Astrocyte of the cerebellum (primary cell): ENCODE measurements at places on chromosomes 12 and 14.

DNA sequence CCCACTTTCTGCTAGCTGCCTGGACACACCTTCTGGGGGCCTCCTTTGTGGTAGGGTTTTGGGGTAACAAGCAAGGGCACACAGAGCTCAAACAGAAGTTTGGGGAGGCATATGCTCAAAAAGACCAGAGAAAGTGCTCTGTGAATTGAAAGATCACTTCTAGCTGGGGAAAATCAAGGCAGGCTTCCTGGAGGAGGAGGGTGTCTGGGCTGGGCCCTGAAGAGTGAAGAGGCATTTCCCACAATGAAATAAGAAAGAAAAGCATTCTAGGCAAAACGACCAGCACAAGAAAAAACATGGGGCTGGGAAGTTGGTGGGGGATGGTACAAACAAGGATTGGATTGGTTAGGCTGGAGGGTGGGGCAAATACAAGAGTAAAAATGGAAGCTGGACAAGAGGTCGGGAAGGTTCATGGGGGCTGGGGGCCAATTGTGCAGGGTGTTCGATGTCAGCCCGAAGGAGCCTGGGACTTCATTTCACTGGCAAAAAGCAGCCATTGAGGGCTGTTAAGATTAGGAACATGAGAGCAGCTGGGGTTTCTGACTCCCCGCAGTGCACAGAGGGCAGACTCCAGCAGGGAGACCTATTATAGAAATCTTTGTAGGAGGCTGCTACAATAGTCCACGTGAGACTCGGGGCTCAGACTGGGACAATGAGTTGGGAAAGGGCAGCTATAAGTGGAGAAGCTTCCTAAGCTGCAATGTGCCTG lies 51.5 kb upstream of the CMKLR1 start:
- DNase-seq, result no peak

GRCh38 chr12:94777936-94778335 lies 127.6 kb upstream of the TMCC3 start:
- no peak for DNase-seq

GRCh38 chr12:63440048-63440447 lies 228.2 kb downstream of the DPY19L2 start:
- no peak for DNase-seq

DNA sequence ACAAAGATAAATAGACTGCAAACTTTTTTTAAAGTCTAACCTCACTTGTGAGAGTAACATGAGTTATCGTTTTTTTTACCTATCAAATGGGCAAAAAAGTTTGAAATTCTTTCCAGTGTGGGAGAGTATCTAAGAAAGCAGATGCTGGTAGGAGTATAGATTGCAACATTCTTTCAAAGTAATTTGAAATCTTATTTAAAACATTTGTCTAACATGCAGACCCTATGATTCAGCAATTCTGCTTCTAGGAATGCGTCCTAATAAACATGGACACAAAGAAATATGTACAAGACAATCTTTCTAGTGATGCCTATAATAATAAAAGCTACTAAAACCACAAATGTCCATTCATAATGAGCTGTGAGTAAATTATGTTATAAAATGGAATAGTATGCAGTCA lies 110.4 kb upstream of the TMCC3 start:
- DNase-seq, result no peak

GRCh38 chr14:77126461-77126990 lies 15.1 kb downstream of the ZDHHC22 start:
- DNase-seq, result no peak

- no peak for DNase-seq
These were observed 34.6 kb upstream of the TMTC2 start for GRCh38 chr12:82652071-82652470.

DNA sequence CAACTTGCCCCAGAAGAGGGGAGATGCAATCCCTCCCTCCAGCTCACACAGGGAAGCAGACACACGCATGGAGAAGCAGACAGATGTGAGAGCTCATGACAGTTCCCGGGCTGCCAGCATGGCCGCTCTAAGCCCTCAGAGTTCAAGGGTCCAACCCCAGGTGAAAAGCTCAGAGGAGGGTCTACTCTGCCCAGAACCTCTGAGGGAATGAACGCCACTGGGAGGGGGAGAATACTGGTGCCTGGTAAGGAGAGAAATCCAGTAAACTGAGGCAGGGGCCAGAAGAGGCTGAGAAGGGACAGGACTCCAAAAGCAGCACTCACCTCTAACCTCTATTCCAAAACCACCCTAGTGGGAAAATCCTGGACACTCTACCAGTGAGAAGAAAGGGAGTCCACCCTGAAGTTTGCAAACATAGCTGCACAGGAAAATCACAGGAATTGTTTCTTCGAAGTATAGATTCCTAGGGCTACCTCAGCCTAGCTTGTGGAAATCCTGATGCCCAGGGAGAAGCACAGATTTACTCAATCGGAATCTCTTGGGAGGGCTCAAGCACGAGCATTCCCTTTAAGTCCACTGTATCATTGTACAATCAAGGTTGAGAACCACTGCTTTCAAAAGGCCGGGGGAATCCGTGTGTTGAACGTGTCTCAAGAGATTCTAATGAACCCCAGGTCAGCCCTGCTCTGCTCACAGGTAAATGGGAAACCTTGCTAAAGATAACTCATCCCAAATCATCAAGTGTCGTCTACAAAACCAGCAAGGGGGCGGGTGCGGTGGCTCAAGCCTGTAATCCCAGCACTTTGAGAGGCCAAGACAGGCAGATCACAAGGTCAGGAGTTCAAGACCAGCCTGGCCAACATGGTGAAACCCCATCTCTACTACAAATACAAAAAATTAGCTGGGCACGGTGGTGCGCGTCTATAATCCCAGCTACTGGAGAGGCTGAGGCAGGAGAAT lies 34.3 kb upstream of the PLEKHG6 start:
- no peak for DNase-seq

DNA sequence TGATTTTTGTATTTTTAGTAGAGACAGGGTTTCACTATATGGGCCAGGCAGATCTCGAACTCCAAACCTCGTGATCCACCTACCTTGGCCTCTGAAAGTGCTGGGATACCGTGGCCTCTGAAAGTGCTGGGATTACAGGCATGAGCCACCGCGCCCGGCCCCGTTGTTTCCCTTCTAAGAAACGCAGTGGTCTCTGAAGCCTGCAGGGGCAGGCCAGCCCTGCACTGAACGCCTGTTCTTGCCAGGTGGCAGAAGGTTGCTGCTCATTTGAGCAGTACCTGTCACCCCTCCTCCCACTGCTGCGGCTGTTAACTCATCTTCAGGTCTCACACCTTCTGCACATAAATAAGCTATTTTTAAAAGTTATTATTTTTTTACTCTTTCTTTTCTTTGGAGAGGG lies 24.3 kb downstream of the GPRC5A start:
- DNase-seq, result no peak

DNA sequence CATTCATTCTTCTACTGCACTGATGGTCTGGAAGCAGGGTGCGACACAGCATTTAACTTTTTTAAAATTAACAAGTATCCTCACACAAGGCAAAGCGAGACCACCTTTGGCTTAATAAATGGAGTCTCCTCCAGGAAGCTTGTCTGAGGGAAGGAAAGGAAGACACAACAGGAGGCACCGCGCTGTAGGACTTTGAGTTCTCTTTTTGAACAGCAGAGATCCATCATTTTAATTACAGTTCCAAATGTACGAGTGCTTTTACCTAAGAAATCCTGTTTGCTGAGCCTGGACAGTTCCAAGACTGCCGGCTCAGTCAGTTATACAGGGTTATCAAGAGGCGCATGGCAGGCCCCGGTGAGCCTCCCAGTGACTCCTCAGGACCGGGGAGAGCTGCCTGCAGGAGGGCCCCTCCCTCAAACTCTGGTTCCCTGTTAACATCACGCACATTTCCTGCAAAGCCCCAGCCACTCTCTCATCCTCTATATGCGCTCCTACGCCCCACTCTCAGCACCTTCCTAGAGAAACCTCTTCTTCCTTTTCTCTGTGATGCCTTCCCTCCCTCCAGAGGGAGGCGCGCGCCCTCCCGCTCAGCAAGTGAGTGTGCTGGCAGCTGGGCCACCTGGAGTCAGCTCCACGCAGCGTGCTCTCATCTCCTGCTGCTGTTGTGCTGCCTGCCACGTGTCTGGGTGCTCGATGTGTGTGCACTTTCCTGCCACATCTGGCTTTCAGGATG lies 46.1 kb downstream of the STX2 start:
- DNase-seq, result no peak

- DNase-seq, result no peak
These were observed 1364.0 kb upstream of the SEL1L start for GRCh38 chr14:82897469-82898308.

DNA sequence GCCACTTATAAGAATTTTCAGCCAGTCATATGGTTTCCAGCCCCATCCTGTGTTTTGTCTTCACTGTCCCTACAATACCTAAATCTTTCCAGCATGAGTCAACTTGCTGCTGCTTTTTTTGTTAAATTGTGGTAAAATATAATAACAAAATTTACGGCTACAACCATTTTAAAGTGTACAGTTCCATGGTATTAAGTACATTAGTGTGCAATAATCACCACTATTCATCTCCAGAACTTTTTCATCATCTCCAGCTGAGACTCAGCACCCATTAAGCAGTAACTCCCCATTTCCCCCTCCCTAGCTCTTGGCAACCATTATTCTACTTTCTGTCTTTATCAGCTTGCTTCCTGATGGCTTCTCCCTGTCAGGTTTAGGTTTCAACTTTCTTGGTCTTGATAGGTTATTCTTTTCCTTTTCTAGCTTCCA lies 39.1 kb downstream of the FRS2 start:
- no peak for DNase-seq

DNA sequence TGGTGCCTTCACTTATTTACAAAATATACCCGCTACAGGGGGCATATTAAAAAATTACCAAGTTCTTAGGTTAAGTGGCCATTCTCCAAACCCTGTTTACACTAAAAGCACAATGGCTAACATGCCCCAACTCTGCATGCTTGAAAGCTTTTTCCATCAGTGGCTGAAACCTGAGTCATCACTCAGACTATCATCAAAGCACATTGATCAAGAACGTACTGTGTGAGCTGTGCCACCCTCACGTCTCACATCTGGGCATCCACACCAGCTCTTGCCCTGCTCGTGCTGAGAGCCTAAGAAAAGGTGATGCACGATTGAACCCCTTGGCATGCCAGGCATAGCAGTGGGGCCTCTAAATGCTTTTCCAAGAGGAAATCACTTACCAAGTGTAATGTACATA lies 13.2 kb downstream of the AQP6 start:
- DNase-seq, result no peak

- peak; percentile 92 for DNase-seq
These were observed 112.3 kb upstream of the BCL2L14 start for GRCh38 chr12:11958221-11959091.

- DNase-seq, result no peak
These were observed at the start of gene EFS for GRCh38 chr14:23365036-23365731. EFS (minus strand) TSS chr14:23365172; CDS start chr14:23365025, 147 bp downstream.

DNA sequence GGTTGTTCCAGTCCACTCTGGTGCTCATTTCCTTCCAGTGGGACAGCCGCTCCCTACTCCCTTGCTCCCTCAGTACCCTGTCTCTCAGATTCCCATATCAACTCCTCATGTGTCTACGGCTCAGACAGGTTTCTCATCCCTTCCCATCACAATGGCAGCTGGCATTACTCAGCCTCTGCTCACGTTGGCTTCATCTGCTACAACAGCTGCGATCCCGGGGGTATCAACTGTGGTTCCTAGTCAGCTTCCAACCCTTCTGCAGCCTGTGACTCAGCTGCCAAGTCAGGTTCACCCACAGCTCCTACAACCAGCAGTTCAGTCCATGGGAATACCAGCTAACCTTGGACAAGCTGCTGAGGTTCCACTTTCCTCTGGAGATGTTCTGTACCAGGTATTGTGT lies 69.9 kb downstream of the RAD52 start:
- DNase-seq, result no peak

GRCh38 chr12:22821985-22822384 lies 197.0 kb downstream of the ETNK1 start:
- DNase-seq, result peak; percentile 3

GRCh38 chr12:4041187-4041885 lies 168.1 kb upstream of the PARP11 start:
- DNase-seq, result no peak

DNA sequence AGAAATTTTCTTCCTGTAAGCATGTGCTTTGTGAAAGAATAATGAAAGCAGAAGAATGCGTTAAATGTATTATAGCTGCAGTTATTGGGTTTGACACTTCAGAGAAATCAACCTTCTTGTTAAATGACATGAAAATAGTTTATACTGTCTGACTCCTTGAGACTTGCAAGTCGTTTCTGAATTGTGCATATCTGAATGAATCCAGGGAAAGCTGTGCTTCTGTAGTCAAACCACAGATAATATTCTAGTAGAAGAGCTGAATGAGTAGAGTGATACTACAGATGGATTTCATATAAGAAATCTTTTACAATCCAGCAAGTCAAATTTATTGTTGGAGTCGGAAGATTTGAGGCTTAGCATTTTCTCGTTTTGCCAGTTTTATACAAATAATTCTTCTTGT lies 343.3 kb downstream of the RAD51B start:
- DNase-seq, result no peak

- DNase-seq, result no peak
These were observed 11.6 kb upstream of the IFNG-AS1 start for GRCh38 chr12:67977668-67978067.

DNA sequence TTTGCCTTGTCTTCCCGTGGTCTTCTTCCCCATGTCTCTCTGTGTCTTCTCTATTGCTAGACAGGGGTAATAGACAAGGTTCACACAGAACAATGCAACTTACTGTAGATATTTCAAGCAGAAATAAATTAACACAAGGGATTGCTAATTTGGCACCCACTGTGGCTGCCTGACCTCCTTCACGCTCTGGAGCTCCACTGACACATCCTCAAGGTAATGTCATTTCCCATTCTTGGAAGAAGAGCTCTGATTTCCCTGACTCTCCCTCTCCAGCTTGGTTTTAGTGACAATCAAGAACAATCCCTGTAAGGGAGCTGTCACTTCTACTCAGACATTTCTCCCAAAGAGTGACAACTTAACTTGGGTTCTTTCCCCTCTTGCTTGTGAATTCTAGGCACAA lies 105.4 kb upstream of the NAP1L1 start:
- no peak for DNase-seq

DNA sequence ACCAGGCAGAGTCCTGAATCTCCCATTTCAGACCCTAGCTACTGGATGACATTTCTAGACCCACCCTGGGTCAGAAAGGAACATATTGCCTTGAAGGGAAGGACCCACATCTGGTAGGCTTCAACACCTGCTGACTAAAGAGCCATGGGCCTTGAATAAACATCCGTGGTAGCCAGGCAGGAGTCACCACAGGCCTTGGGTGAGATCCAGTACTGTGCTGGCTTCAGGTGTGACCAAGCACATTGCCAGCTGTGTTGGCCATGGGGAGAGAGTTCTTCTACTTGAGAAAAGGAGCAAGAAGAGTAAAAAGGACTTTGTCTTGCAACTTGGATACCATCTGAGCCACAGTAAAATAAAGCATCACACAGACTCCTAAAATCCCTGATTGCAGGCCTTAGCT lies 332.6 kb downstream of the SLC16A7 start:
- no peak for DNase-seq

DNA sequence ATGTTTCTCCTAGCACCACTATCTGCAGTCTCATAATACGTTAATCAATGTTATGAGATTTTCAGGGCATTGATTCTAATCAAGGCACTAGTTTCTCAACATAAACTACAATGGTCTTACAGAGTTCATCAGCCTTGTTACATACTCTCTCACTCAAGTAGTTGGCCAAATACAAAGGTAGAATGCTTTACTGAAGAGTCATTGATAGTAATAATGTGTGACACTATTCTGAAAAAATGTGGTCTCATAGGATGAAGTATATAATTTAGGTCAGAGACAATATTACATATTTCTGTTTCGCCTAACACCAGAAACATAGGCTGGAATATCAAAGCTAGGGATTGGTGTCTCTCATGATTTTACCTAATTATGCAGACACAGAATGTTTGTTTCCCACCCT lies 35.2 kb upstream of the MDGA2 start:
- no peak for DNase-seq

- no peak for DNase-seq
These were observed 24.4 kb downstream of the ETV6 start for GRCh38 chr12:11673666-11674461.
